WTC11 (cell line): ENCODE measurements at places on chromosomes 5 and 9.
A peak's percentile ranks its signal among the peaks of the same experiment; 100 is the strongest.

DNA sequence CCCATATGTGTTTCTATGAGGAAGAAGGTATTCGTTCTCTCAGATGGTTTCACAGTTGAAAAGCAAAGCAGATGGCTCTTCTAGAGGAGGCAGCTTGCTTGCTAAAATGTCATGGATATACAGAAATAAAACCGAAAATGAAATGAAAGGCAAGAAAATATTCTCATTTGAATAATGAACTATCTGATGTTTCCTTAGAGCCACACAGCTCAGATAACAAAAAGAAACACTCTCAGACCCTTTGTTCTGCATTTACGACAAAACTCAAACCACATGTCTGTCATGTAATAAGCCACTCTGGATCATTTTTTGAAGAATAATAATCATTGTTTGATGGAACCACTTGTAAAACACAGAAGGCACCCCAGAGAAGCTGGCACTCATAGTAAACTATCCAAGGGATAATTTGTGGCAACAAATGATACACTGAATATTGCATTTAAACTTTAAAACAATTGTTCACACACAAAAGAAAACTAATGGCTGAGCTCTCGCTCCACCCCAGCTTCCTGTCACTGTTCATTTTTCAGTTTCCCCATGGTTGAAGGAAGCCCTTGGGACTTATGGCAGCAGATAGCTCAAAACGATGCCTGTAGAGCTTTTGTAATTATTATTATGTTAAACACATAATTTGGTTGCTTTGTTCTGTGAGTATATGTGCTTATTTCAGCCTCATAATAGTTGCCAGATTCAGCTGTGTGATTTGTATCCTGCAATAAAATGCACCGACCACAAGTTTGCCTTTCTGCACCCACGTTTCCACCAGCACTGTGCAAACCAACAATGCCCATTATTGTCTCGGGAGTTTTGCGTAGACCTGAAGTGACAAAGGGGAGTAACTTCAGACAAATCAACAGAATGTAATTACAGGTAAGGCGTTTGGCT, 256.0 kb downstream of the TMEM167A start:
- no peak for DNase-seq

DNA sequence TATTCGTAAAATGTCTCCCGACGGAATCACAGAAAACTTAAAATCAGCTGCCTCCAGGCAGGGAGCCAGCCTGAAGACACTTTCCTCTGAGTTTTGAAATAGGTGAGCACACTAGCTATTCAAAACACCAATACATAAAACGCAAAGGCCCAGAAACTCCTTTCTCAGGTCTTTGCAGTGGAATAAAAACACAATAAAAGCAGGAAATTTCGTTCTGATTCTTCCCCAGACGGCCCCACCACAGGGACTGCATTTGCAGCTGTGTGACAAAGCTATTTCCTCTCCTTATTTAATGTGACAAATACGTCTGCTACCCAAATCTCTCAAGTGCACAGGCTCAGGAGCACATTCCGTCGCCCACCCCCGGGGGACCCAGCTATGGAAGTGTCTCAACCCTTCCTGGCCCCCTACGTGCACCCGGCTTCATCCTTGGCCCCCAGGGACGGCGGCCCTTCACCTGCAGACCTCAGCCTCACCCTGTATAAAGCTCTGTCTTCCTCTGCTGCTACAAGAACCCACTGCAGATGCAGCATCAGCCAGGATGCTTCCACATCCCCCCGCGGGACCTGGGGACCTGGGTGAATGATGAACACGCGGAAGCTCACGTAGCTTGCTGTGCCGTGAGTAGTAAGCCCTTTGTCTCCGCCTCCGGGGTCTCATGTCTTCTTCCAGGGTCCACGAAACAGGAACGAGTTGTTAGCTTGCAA, 24.9 kb downstream of the AHRR start:
- no peak for DNase-seq

GRCh38 chr5:53422539-53422938, 57.9 kb upstream of the FST start:
- DNase-seq = no peak

DNA sequence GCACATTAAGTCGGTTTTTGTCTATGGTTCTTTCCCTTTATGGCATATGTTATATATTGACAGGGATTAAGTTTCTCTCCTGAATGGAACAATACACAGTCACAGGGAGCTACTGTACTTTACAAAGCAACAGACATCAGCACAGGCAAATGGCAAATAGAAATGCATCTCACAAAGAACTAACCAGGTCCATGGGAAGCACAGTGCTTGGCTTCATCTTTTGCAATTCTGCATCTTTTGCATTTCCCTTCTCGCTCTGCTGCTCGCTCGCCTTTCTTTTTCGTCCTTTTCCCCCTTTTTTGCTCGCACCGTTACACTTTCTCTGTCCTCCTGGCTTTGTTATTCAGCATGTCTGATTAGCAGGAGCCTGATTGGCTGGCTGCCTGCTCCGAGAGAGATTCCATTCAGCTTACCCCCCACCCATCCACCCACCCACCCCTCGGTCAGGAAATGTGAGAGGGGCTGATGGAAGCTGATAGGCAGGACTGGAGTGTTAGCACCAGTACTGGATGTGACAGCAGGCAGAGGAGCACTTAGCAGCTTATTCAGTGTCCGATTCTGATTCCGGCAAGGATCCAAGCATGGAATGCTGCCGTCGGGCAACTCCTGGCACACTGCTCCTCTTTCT, at the start of gene ADAMTSL1:
ADAMTSL1 (plus strand) TSS at position 502 of the 628 bp plus-strand sequence; CDS start at position 582, 80 bp downstream.
- peak; percentile 68 for DNase-seq

- DNase-seq = no peak
Observed at GRCh38 chr9:124348363-124348762, 66.9 kb downstream of the PSMB7 start.

- no peak for DNase-seq
Observed at GRCh38 chr5:35785601-35786085, 71.0 kb upstream of the IL7R start.

DNA sequence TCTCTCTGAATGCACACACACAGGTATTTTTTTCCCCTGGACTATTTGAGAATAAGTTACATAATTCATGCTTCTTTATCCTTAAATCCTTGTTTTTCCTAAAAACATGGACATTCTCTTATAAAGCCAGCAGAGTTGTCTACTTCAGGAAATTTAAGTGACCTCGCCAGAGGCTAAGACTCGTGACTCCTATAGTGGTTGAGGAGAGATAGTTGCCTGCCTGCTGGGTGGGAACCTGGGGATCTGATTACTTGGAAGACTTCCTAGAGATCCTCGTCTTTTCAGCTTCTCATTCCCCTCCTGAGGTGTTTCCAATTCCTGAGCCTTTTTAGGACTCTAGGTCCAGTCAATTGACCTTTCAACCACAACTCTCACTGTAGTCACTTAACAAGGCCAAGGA, 5.5 kb downstream of the SLC30A5 start:
- no peak for DNase-seq

DNA sequence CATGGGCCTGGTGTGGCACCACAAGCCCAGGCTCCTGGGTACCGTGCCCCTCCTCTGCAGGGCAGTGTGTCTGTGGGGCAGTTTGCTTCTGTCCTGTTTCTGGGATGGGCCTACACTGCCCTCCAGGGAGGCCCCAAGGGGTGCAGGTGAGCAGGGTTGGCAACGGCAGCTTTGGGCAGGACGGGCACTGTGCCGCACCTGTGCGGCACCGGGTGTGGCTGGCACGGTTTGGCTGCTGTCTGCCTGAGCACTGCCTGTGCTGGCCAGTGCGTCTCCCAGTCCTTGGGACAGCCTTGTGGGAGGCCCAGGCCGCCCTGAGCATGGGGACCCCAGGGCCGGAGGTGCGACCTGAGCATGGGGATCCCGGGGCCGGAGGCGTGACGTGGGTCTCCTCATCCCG, 37.2 kb downstream of the RXRA start:
- DNase-seq = no peak

- peak; percentile 65 for DNase-seq
Observed at GRCh38 chr5:179345433-179346321, at the start of gene ADAMTS2. ADAMTS2 (minus strand) TSS chr5:179345461; CDS start chr5:179345328, 133 bp downstream.

- DNase-seq = no peak
Observed at GRCh38 chr9:89357331-89358197, 39.3 kb downstream of the SECISBP2 start.

DNA sequence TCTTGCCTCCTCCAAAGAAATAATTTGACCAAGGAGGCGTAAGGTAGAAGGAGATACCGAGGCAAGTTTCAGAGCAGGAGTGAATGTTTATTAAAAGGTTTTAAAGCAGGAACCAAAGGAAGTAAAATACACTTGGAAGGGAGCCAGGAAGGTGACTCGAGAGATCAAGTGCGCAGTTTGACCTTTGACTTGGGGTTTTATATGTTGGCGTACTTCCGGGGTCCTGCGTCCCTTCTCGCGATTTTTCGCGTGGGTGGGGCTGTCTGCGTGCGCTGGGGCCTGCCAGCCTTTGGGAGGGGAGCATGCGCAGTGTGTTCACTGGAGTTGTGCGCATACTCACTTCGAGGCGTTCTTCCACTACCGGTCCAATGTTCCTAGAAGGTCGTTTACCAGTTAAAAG, 166.0 kb upstream of the IRX2 start:
- no peak for DNase-seq

- DNase-seq = no peak
Observed at GRCh38 chr9:110124439-110124838, 83.5 kb downstream of the C9orf152 start.

GRCh38 chr5:6378766-6379103, 388 bp upstream of the MED10 start:
- DNase-seq = no peak

- no peak for DNase-seq
Observed at GRCh38 chr5:167880420-167880819, 411.0 kb upstream of the WWC1 start.

DNA sequence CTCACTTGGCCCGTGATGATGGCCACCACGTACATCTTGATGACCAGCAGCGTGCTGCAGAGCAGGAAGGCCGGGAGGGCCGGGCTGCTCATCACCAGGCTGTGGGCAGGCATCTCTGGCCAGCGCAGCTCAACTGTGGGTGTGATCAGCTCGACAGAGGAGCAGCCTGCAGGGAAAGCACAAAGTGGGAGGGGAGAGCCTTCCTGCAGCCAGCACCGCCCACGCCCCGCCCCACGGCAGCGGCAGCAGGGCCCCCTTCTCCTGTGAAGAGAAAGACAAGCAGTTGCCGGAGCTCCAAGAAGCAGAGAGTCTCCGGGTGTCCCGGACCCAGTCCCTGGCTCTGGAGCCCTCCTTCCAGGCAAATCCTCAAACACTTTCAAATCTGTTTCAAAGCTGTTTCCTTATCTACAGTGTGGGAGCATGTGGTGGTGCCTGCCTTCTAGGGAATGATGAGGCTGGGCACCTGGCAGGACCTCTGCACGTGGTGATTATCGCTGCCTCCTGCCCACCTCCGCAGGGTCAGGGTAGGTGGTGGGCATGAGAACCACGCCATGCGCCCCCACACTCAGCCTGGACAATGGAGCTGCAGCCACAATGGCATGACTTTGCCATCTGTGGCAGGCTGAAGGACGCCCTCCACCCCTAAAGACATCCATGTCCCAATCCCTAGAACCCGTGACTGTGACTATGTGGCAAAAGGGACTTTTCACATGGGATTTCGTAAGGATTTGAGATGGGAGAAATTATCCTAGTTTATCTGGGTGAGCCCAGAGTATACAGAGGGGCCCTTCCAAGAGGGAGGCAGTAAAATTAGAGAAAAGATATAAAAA, at the start of gene PTGES:
PTGES (minus strand) TSS at position 143 of the 830 bp plus-strand sequence; CDS start at position 113, 30 bp downstream.
- DNase-seq = peak; percentile 65

DNA sequence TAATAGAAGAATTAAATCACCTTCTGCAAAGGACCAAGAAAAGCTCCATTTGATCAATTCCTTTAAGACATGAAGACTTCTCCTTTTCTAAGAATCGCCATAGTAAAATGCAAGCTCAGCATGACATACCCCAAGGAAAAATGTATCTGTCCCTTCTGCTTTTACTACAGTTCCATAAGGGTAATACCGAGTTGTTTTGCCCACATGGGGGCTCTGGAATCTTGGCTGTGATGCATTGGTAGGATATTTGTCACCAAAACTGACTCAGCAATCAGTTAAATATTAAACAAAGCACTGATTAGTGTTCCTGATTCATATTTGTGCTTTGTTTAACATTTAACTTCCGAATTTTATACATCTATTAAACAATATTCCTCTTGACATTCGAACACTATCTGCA, 24.3 kb upstream of the KCNIP1 start:
- no peak for DNase-seq

- no peak for DNase-seq
Observed at GRCh38 chr9:96874947-96875460, 20.7 kb upstream of the ZNF782 start.

DNA sequence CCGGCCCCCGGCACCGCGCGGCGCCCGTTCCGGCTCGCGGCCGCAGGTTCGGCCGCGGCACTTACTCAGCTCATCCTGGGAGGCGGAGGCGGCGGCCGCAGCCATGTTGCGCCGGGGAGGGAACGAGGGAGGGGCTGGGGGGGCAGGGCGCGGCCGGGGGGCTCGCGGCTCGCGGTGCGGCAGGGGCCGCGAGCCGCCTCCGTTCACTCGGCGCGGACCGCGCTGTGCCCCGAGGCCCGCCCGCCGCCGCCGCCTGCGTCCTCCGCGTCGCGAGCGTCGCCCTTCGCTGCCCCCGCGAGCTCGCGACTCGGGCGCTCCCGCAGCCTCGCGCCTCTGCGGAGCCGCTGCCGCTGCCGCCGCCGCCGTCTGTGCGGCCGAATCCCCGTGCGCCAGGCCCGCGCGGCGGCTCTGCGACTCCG, 735 bp downstream of the ECPAS start:
- no peak for DNase-seq

- no peak for DNase-seq
Observed at GRCh38 chr9:91953718-91954117, 3.7 kb upstream of the ROR2 start.

- no peak for DNase-seq
Observed at GRCh38 chr9:88775037-88775471, 216.2 kb upstream of the S1PR3 start.

DNA sequence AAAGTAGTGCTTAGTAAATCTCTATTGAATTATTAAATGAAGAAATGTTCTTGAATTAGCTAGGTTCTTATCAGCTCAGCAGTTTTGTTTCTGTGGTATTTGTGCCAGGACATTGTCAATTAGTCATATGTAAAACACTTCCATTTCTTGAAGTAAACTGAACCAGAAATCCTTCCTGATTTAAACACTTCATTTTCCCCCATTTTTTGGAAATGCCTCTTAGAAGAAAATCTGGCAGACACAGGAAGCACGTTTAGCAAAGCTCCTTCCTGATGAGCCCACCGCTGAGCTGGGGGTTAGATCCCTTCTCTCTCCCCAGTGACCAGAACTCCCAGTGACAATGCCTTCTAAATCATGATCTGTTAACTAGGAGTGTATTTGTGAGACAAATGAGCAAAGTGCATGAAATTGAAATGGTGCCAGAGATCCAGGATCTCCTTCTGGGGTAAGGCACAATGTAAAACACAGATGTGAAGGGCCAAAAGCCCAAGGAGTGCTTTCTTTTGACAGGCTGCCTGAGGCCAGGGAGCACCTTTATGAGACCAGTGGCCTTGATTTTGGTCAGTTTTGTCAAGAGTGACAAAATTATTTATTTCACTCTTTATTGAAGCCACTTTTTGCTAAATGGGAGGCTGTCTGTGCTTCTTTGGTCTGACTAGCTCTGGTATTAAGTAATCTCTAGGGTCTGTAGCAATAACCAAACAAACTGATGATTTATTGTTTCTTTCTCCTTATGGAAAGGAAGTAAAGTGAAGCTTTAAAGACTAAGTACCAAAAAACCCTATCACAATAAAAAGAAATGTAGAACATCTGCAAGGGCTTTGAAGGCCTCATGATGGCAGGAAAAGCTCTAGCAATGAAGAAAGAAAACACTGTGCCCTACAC, 25.5 kb upstream of the RUSC2 start:
- no peak for DNase-seq

GRCh38 chr5:74665816-74666215, 19.2 kb upstream of the HEXB start:
- no peak for DNase-seq
